ENCODE measurements at places on chromosomes 5 and 9. TPM values are rescaled to one million over a fixed set of nuclear protein-coding genes. Genes with fewer than 3 reads are reported as not detected.

The SNCB gene
- total RNA-seq: 0.14 TPM

The PCDHGB3 gene
- 2.6 TPM for total RNA-seq

The FLT4 gene
- under 0.01 TPM for total RNA-seq

The CARTPT gene
- not detected for total RNA-seq

The FBXO38 gene
- total RNA-seq: 72.9 TPM

The FGD3 gene
- not detected for total RNA-seq

The FOXD4 gene
- 0.22 TPM for total RNA-seq

The SH3RF2 gene
- 4.2 TPM for total RNA-seq

The GLRA1 gene
- not detected for total RNA-seq

The ANKRD18A gene
- total RNA-seq: not detected

The TSLP gene
- 0.43 TPM for total RNA-seq

The FAM163B gene
- 2.2 TPM for total RNA-seq

The HBEGF gene
- 47.5 TPM for total RNA-seq

The IER5L gene
- total RNA-seq: 24.9 TPM

The PCDH12 gene
- not detected for total RNA-seq

The SPINK13 gene
- not detected for total RNA-seq

The SLC6A7 gene
- under 0.01 TPM for total RNA-seq
